ENCODE measurements at places on chromosomes 6 and 20.
A peak's percentile ranks its signal among the peaks of the same experiment; 100 is the strongest.

- no peak for DNase-seq
Observed at GRCh38 chr6:67736161-67736560, 898.9 kb upstream of the ADGRB3 start.

DNA sequence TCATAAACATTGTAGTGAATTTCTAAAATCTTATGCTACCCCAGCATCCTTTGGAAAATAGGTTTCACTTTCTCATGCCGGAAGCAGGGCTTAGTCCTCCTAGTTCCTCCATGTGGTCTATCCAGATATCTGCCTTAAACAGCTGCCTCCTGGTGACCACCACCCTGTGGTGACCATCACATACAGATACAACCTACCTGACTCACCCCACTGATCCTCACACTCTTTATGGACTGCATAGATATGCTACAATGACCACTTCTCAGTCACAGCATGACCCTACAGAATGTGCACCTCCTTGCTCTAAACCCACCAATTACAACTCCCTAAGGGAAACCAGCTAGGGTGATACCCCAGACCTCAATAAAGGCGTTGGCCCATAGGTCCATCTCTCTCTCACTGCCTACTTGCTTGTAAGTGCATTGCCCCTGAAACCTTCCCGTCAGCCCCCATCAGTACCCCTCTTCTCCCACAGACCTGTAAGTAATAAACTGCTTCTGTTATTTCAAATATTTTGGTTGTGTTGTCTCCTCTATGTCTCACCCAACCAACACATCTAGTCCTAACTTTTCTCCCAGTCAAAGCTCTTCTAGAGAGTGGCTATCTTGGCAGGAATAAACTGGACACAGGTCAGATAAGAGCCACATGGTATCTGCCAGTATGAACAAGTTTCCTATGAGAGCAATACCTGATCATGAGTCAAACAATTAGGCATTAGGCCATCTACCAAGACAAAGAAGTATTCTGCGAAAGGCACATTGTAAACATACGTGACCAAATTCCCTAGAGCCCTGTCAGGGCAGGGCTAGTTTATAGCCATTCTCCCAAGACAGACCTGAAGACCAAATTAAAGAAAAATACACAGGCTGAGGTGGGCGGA lies 39.4 kb upstream of the PLEKHG1 start:
- DNase-seq = no peak

- DNase-seq = no peak
Observed at GRCh38 chr6:36035225-36035624, 7.6 kb downstream of the MAPK14 start.

- DNase-seq = peak; percentile 47
Observed at GRCh38 chr6:134175532-134176263, 123.3 kb upstream of the SLC2A12 start.

DNA sequence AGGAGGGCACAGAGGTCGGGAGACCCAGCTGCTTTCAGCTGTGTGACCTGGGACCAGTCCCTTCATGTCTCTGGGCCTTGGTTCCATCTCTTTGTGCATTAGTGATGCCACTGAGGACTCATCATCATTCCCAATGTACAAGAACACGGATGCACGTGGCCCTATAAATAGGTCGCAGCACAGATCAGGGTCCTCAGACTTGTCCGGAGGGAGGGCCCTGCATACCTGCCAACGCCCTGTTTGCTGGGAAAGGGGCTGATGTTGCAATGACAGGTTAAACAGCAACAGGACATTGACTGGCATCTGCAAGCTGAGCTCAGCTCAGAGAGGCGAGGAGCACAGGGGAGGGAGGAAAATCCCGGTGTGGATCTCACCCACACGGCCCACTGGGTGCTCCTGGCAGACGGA lies 21.8 kb downstream of the TGM2 start:
- DNase-seq = no peak

DNA sequence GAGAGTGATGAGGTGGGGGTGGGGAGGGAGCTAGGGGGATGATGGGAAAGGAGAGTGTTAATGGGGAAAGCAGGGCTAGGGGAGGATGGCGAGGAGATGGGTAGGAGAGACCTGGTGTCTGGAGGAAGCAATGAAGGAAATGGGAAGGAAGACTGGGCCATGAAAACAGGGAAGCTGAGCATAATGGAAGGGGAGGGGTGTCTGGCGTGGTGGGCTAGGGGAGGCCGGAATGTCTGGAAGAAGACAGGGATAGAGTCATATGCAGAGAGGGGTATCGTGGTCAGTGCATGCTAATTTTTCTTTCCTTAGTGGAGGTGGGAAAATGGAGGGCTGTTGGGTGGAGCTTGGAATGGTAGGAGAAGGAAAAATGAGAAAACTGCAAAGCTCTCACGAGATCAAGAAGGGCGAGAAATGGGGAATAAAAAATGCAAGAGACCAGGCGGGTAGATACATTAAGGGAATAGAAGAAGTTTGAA lies 423 bp downstream of the KLHDC3 start:
- no peak for DNase-seq

DNA sequence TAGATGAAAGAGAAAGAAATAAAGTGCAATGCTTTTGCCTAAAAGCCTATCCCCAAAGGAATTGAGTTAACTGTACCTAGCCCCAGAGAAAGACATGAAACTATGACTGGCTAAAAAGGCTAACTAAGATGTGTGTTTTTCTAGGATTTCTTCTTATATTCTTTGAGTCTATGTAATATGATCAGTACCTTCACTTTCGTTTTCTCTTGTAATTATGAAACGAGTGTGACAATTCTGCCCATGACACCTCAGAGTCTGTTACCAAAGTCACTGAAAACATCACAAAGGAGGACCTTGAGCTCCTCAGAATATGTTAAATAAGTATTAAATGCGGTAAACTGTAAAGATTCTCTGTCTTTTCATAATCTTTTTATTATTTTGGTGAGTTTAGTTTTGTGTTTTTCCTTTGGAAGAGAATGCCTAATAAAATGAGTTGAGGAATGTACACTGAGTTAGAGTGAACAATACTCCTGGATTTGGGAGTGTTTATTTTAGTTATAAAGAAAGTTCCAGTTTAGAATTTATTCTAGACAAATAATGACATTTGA lies 141.3 kb downstream of the FUT9 start:
- no peak for DNase-seq

GRCh38 chr6:141259091-141259490 lies 873.6 kb upstream of the GJE1 start:
- no peak for DNase-seq

DNA sequence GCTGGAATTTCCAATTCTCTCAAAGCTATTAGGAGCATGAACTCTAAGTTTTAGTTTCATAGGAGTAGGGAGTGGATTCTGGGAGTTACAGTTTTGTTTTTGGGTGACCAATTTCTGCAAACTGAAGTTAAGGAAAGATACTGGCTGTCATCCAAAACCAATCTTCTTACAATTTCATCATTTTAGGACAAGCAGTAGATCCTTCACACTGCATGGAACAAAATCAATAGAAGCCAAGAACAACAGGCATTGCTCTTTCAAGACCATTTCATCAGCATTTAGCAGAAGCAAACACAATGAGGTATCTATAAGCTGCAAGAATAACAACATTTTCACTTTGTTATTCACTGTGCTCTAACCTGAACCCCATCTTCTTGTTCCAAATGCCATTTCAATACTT lies 173.0 kb downstream of the GMDS start:
- no peak for DNase-seq
